ENCODE measurements at places on chromosomes 2 and 18.

- no peak for DNase-seq
Observed at GRCh38 chr18:43049021-43049420, 66.5 kb downstream of the RIT2 start.

GRCh38 chr2:96150791-96151594 lies 5.8 kb upstream of the DUSP2 start:
- DNase-seq, result no peak

GRCh38 chr2:235048549-235048948 lies 96.7 kb downstream of the SH3BP4 start:
- no peak for DNase-seq

DNA sequence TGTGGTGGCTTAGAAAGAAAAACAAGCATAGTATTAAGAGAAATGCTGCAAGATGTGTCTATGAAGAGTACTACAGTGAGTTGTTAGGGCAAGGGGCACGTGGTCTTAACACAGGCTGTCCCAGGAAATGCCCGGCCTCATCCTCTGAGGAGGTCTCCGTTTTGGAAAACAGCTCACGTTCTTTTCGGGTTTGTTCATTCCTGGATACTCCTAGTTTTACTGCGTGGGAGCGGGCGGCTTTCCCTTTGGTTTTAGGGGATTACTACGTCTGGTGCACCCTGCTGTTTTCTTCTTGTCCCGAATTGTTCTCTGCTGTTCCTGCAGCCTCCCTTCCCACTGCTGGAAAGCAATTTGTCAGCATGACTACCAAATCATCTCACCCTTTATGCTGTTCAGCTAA lies 55.5 kb upstream of the RAB6D start:
- DNase-seq, result no peak

DNA sequence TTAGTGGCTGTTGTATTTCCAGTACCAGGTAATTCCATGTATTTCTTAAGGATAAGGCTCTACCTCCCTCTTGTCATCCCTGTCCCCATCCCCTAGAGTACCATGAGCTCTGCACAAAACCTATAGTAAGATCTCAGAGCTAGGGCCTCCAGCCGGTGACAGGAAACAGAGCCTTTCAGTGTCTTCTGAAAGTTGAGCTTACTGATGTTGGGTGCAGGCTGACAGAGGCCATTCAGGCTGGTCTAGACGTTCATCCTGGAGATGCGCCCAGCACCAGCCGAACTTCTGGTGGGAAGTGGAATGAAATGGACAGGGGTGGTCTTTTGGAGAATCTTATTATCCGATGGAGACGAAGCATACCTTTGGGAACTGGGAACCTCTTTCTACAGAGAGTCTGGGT lies 16.7 kb upstream of the LYPD6B start:
- no peak for DNase-seq

DNA sequence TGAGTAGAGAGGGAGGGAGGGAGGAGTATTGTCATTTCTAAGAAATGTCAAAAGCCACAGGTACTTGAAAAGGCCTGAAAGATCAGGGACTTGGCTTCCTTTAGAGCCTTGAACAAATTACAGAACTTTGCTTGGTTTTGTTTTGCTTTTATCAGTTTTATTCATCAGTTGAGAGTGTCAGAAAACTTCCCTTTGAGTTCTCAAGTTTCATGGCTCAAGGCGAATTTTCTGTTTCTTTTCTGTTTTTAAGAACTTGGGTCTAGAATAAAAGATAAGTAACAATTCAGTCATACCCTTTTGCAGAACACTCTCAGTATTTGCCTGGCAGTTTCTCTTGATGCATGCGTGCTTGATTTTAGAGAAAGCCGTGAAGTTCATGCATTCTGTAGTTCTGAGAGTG lies 531.9 kb downstream of the PARD3B start:
- DNase-seq, result no peak

DNA sequence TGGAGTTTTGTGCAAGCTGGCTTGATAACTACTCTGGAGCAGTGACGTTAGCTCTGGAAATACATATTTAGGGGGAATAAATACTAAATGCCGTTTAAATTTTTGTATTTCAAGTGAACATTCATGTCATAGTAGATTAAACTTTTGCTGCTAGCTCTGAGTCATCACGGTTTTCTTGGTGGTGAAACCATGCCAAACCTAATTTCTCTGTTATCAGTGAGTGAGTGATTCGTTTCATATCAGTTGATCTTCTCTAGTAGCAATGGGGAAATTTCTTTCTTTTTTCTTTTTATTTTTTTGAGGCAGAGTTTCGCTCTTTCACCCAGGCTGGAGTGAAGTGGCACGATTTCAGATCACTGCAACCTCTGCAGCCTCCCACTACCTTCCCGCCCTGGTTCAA lies 211.1 kb downstream of the PTPRM start:
- DNase-seq, result no peak

GRCh38 chr2:196249860-196250259 lies 78.5 kb upstream of the STK17B start:
- DNase-seq, result no peak

DNA sequence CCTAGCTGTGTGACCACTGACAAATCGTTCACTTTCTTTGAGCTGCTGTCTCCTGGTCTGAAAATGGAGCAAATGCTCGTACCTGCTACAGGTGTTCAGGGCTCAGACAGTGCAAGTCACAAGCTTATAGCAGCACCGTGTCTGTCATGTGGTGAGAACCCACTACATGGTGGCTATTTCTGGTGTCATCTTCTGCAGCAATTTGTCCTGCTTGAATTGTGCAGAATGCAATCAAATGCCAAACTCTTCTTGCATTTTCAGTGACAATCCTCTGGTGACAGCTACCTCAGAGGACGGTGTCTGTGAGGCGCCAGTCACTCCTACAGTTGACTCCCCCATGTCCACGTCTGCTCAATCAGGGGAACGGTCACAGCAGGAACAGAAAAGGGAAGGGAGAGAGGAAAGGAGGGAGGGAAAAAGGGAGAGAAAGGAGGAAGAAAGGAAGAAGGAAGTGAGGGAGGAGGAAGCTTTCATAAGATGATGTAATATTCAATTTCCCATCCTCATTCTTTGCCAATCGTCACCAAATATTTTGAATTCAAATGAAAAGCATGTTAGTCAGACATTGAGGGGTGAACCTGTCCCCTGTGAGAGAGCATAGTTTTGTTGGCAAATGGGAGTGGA lies 122.2 kb downstream of the BCL2 start:
- DNase-seq, result no peak

DNA sequence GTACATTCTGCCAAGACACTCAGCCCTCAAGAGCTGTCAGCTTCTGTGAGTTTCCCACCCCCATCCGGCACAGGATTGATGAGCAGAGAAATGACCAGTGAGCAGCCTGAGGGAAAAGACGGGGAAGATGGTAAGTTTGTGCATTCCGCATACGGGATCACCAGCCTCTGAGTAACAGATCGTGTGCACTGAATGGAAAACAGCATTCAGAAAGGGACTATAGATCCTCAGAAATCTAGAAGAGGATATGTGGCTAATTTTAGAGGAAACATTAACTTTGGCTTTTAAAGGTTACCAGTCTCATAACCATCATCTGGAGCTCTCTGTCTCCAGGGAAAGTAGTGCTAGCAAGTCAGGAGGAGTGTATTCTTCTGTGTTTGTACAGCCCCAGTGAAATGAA lies 326.0 kb downstream of the TGIF1 start:
- DNase-seq, result no peak

Data from nephron progenitor cell (in vitro differentiated cells).